ENCODE measurements at places on chromosomes 6 and 20.

DNA sequence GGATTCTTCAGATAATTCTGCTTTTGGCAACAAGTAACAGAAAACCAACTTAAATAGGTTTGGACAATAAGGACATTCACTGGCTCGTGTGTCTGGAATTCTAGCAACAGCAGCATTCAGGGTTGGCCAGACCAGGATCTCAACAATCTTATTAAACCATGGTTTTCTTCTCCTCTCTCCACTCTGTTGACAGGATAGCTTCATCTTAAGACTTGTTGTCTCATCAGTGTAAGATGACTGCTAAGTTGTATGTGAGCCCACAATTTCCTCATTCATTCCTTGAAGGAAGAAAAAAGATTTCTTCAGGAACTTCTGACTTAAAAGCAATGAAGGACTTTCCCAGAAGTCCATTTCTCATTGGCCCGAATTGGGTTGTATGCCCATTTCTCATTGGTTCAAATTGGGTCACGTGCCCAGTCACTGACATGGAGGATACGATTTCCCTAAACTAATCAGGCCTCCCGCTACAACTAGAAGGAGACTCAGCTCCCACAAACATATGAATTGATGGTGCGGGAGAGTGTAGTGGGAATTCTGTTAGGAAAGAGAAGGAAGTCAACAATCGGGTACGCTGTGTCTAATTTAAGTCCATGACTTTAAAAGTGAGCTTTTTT, 83.7 kb downstream of the SLC22A3 start:
- no peak for DNase-seq

DNA sequence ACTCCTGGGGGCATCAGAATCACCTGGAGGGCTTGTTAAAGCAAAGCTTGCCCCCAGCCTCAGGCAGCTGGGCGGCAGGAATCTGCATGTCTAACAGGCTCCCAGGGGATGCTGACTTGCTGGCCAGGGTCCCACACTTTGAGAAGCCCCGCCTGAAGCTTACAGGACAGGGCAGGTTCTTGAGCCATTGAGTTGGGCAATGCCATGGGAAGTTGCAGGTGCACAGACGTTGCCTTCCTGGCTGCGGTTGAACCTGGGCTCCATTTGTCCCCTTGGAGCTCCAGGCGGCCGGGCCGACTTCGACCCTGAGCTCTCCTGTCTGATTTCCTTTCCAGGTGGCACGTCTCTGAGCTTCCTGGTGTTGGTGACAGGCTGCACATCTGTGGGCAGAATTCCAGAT, 46.8 kb downstream of the SYNJ2 start:
- no peak for DNase-seq

GRCh38 chr6:3861424-3861823, 12.3 kb downstream of the FAM50B start:
- DNase-seq: no peak

DNA sequence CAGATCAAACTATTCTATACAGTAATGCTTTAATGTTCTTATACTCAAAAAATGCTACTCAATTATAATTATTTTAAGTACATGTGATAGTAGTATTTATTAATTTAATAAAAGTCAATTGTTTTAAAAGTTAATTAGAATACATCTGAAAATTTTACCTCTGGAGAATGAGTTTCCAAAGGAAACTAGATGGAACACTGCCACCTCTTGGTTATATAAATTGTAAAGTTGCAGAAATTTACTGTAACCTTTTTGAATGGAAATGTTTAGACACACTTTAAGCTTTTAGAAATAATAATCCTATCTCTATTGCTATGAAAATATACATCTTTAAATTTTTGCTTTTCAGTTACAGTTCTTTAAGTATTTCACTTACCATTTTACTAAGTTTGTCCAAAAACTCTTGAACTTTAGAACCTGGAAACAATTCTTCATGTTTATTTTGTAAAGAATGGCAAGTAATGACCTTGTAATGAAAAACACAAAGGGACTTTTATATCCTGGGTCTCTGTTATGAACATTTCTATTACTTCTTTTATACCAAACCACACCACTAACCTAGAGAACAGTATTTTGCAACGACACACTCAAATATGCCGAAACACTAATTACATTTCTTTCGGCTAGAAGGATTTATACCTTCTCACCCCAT, 10.9 kb upstream of the BMP5 start:
- no peak for DNase-seq

GRCh38 chr20:8424010-8424409, 291.9 kb downstream of the PLCB1 start:
- no peak for DNase-seq

- DNase-seq: no peak
Measured at GRCh38 chr6:142752348-142752747, 192.6 kb downstream of the HIVEP2 start.

DNA sequence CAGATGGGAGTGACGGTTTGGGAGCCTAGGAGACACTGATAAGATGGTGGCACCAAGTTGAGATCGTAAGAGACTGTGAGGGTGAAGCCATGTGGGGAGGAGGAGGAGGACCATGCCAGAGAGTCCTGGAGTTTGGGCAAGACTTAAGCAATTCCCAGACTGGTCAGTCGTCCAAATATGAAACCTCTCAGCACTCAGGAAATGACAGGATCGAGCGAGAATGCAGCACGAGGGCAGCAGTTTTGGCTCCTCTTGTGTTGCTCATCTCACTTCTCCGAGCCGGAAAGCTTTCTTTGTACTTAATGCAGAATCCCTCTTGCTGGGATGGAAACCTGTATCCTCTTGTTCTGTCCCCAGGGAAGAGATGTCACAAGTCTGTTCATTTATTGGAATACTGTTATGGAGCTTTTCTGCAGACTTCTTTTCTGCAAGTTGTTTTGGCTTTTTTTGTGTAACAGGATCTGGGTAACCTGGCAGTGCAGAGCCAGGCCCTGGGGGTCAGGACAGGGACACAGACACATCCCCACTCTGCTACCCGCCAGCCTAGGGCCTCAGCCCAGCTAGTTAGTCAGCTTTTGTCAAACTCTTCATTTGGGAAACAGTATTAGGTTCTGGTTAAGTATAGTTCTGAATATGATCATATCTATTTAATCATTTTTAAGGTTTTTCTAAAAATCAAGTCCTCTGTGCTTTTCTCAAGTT, 34.3 kb downstream of the FNDC1 start:
- no peak for DNase-seq

DNA sequence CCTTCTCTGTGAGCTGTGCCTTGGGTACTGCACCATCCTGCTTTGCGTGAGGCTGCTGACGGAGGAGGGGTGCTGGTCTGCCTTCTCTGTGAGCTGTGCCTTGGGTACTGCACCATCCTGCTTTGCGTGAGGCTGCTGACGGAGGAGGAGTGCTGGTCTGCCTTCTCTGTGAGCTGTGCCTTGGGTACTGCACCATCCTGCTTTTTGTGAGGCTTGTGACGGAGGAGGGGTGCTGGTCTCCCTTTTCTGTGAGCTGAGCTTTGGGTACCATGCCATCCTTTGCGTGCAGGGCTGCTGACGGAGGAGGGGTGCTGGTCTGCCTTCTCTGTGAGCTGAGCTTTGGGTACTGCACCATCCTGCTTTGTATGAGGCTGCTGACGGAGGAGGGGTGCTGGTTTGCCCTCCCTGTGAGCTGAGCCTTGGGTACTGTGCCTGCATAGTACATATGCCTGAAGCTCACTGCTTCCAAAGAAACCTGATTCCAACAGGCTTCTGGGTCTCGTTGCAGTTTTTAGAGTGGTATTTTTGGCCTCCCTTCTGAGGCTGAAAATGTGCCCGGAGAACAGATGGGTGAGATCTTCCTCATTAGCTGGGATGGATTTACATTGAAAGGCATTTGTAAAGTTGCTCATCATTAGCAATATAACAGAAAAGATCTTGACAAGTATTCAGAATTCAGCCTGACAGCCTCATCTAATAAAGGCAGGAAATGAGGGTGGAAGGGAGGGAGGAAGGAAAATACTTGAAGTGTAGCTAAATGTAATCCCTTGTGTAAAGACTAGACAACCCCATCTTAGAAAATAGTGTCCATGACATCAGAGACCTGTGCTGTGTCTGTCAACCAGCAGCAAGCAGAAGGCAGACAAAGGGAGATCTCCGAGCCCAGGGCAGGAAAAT, 46.8 kb upstream of the UNC93A start:
- DNase-seq: no peak

GRCh38 chr6:96645106-96645505, 82.2 kb downstream of the FHL5 start:
- DNase-seq: no peak

DNA sequence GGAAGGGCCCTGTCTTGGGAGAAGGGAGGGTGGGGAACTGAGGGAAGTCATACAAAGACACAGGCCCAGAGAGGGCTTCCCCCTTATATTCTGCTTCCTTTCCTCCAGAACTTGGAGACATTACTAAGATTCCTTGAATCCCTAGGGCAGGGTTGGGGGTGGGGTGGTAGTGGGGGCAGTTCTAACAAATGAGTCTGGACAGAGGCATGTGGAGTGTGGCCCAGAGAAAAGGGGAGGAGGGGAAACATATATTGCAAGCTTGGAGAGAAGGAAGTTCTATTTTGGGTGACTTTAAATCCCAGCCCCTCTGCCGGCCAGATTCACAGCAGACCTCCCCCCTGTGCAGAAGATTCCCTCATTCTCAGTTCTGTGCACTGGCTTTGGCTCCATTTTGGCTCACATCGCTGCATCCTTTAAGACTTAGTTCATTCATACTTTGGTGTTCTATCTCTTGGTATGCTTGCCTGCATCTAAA, 43.7 kb downstream of the DAAM2 start:
- no peak for DNase-seq

- no peak for DNase-seq
Measured at GRCh38 chr6:71139249-71139648, 149.4 kb upstream of the OGFRL1 start.

GRCh38 chr6:18276610-18277236, 12.4 kb upstream of the DEK start:
- no peak for DNase-seq

- no peak for DNase-seq
Measured at GRCh38 chr6:85580878-85581267, 12.8 kb downstream of the SNX14 start.

GRCh38 chr6:79878142-79878748, 69.1 kb downstream of the ELOVL4 start:
- DNase-seq: no peak

GRCh38 chr20:46108435-46108841, 9.7 kb upstream of the CD40 start:
- no peak for DNase-seq

DNA sequence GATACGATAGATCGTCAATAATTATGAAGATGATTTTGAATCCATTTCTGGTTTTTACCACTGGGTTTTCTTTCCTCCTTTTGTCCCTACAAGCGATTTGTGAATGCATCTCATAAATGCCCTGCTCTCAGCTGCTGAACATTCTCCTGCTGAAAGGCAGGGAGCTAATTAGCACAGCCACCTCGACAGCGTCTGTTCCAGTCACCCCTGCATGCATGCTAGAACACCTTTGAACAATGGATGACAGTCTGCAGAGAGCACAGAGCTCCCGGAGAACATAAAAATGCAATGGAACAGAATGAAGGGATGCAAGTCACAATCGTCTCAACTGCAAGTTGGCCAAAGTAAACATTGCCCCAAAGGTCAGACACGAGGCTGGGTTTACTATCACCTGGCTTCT, 105.8 kb downstream of the SLC35B3 start:
- no peak for DNase-seq

GRCh38 chr6:170225852-170226417, 64.9 kb downstream of the DLL1 start:
- DNase-seq: no peak

- no peak for DNase-seq
Measured at GRCh38 chr20:25489221-25489871, 81.9 kb downstream of the GINS1 start.

Data from activated T-cell treated with anti-CD3 and anti-CD28 coated beads, Interleukin-2, amount 50 U/mL, for 4 hours (primary cell).